ENCODE measurements at places on chromosomes 2 and 18.

DNA sequence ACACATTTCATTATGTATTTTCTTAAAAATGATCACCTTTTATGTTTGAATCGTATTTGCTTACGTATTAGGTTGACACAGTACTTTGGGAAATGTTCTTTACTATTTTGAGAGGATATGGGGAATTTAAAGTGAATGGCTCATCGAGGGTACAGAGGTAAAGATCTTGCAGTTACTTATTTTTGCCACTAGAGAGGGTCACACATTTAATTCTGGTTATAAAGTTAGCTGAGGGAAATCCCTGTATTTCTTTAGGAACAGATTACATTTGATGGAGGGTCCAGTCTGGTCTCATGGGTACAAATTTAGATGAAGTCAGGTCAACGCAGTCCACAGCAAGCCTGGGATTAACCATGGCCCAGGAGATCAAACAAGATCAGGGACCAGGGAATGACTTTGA is 24.5 kb downstream of the DYNC2LI1 start:
- DNase-seq, result no peak

DNA sequence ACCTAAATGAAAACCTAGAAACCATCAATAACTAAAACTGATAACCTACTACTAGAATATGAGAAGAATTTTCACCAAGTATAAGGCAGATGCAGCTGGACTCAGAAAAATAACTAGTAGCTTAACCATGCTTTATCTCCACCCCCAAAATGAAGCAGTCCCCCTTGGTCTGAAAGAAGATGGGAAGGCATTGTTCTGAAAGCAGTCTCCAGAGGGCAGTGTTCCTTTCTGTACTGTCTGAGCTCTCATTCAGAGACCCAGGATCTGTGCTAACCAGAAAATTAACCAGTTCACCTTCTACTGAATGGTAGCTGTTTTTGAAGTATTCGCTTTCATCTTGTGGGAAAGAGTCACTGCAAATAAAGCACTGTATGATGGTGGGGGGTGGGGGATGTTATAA is 273.0 kb downstream of the PDE11A start:
- no peak for DNase-seq

DNA sequence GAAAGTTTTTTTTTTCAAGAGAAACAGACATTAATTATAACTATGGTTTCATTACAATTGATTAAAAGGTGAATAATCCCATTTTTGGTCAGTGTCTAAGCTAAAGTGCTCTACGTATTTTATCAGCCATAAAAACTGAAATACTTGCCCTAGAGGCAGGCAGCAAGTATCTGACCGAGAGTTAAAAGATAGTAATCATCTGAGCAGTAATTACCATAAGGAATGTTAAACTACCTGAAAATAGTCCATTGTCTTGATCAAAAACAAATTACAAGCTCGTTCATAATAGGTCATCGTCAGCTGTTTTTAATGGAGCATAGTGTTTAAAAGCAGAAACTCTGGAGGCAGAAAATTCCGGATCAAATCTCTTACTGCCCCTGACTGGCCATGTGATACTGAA is 105.7 kb upstream of the ZEB2 start:
- DNase-seq, result no peak

DNA sequence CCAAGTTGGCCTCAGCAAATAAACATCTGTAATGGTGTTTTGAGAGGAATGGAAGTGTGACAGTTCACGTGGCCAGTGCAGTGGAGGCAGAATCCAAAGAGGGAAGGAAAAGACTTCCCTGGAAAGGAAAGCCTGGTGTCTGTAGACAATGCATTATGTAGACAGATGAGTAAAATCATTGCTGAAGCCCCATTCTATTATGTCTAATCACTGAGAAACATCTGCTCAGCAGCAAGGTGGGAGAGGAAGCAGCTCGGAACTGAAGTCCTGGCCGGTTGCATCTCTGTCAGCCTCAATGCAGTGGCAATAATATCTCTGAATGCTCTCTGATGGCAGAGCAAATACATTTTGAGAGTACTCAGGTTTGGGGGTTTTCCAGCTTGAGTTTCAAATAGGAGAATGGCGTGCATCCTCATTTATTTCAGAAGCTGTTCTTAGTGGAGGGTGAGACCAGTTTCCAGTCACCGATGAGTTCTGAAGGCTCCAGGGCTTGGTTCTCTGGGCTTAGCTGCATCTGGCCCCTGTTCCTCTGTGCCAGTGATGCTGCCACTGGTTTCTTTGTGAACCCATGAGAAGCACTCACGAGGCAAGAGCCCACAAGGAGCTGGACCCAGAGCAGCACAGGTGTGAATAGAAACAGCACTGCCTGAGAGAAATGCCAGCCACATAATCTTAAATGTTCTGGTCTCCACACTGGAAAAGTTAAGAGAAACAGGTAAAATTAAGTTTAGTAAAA is 63.3 kb downstream of the RPIA start:
- no peak for DNase-seq

DNA sequence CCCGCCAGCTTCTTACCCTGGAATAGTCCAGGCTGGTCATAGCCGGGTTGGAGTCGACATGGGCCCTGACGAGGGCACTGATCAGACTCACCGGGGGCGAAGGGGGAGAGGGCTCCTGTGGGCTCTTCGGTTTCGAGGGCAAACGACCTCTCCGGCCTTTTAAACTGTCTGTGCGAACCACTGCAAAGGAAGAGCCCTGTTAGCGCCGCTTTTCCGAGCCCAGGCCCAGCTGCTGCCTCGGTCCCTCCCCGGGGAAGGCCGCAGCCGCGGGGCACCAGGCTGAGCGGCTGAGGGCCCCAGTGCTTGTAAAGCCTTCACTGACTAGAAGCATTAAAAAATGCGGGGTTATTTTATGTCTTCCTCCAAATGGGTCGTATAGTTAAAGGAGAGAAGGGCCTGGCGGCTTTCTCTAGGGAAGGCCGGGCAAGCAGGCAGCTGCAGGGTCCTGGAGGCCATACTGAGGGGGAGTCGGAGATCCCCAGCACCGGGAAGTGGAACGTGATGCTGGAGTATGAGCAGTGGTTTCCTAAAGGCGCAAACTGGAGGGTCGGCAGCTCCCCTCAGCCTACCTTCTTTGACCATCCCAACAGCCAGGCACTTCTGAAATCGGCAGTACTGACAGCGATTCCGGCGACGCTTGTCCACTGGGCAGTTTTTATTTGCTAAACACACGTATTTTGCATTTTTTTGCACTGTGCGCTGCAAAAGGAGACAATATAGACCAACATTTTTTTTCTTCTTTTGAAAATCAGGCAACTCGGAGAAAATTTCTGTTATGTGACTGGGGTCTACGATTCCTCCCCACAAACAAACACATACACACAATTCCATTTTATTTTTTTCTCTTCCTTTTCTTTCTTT is 4.5 kb downstream of the NR4A2 start:
- no peak for DNase-seq

DNA sequence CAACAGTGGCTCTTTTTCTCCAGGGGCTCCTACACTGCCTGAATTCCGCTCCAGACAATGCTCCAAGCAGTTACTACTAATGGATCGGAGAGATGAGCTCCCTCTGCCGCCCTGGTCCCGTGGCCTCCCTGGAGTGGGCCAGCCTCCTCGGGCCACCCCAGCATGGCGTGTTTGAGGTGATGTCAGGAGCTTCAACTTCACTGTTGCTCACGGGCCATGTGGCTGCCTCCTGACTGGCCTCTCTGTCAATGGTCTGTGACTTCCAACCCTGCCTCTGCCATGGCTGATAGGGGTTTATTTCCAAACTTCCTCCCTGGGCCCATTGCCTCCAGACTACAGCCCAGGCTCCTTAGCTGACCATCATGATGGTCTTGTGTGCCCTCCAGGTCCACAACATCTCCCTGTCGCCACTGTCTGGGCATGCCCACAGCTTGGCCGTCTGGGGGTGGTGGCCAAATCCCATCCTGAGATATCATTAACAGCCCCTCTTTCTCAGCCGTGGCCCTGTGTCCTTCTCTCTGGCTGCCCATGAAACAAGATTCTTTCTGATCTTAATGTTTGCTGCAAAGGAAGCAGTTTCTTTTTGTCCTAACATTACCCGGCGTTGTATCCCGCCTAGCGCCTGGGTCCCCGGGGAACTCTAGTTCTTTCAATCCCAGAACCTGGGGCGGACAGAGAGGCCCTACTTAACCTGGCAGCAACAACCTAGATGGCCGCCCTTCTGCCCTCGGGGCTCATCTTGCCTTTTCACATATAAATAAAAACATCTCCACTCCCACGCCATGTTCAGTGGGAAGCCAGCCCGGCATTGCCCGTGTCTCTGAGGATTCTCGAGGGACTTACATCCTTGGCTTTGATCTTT is 38.1 kb downstream of the ATOH8 start:
- no peak for DNase-seq
